ENCODE measurements at places on chromosomes 5 and 9.

DNA sequence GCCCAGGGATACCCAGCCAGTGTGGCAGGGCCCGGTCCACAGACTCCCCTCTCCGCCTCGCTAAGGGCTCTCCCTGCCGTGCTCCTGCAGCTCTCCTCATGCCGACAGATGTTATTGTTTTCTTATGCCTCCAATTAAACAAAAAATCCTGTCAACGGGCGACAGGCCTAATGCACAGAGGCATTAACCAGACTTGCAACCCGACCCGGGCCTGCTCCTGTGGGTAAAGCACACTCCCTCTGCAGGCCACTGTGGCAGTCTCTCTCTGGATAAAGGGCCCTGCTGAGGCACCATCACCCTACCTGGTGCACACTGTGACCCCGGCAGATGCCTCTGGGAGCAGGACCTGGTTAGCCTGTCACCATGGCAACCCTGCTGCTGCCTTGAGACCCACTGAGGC lies 27.5 kb upstream of the HAND1 start:
- DNase-seq = no peak

DNA sequence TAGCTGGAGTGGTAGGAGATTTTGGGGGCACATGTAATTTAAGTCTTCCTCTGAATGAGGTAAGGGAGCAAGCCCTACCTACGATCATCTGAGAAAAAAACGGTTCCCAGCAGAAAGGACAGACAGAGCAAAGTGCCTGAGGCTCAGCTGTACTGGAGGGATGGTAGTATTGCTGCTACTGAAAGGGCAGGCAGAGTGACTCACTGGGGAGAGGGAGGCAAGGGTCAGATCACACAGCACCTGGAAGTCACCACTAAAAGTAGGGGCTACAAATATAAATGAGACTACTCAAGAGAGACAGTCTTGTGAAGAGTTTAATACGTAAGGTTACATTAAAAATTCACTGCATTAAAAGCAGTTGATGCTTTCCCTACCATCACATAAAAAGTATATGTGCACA lies 75.9 kb downstream of the NFIB start:
- DNase-seq = no peak

GRCh38 chr9:130327070-130327780 lies 61.7 kb downstream of the HMCN2 start:
- no peak for DNase-seq

- DNase-seq = no peak
Observed at GRCh38 chr5:94746731-94747124, 128.3 kb downstream of the SLF1 start.

- no peak for DNase-seq
Observed at GRCh38 chr5:85576666-85577065, 1041.1 kb upstream of the COX7C start.

GRCh38 chr5:83482961-83483360 lies 11.4 kb downstream of the VCAN start:
- DNase-seq = no peak

- DNase-seq = no peak
Observed at GRCh38 chr5:7873216-7873615, 4.3 kb downstream of the MTRR start.

DNA sequence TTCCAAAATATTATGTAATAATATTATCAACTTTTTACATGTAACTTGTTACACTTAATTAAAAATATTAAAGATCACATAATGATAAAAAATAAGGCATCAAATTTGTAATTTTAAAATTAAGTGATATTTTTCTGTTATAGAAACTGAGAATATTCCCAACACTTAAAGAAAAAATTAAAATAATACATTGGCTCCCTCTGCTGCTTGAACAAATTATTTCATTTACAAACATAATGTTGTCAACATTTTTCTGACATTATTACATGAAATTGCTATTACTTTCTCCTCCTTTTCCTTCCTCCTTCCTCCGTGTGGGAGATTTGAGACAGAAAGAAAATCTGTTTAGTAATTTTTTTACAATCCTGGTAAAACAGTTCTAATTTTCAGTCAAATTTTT lies 42.3 kb downstream of the RNF180 start:
- DNase-seq = no peak
